Naive thymus-derived CD8-positive, alpha-beta T cell (primary cell): ENCODE measurements at places on chromosomes 16 and 17. TPM values are rescaled to one million over a fixed set of nuclear protein-coding genes. Genes with fewer than 3 reads are reported as not detected.

Gene PSMD3
- 77.1 TPM for total RNA-seq

Gene KRT15
- total RNA-seq = not detected

Gene TMEM100
- not detected for total RNA-seq

Gene ABI3
- total RNA-seq = 16.6 TPM

Gene TPSD1
- total RNA-seq = not detected

Gene HOXB6
- not detected for total RNA-seq

Gene CFAP97D1
- not detected for total RNA-seq

Gene SHCBP1
- total RNA-seq = 1.6 TPM

Gene KCNH4
- total RNA-seq = 0.18 TPM

Gene CDK12
- 113 TPM for total RNA-seq

Gene SLC4A1
- not detected for total RNA-seq

Gene NOD2
- total RNA-seq = 0.49 TPM

Gene ST6GALNAC1
- total RNA-seq = not detected

Gene SBK1
- total RNA-seq = 20.6 TPM

Gene FOXF1
- not detected for total RNA-seq

Gene PAQR4
- 0.60 TPM for total RNA-seq

Gene SLC35B1
- total RNA-seq = 38.8 TPM

Gene TEX14
- 1.1 TPM for total RNA-seq

Gene PYY
- not detected for total RNA-seq

Gene TBC1D3L
- 21.7 TPM for total RNA-seq

Gene OR3A3
- total RNA-seq = not detected

Gene KRTAP3-2
- total RNA-seq = not detected

Gene ENPP7
- 0.29 TPM for total RNA-seq

Gene SLFN13
- total RNA-seq = 17.0 TPM

Gene TBC1D3
- 2.5 TPM for total RNA-seq

Gene ARL5C
- not detected for total RNA-seq

Gene SLC9A5
- total RNA-seq = 2.7 TPM

Gene CCL16
- total RNA-seq = not detected

Gene SDR42E1
- 9.4 TPM for total RNA-seq

Gene SPATA32
- total RNA-seq = 0.47 TPM

Gene HBA2
- not detected for total RNA-seq

Gene KRTAP9-9
- total RNA-seq = not detected

Gene KRTAP4-3
- not detected for total RNA-seq

Gene GAST
- total RNA-seq = not detected

Gene CTRB1
- not detected for total RNA-seq

Gene PTGES3L
- total RNA-seq = 0.49 TPM

Gene WSCD1
- total RNA-seq = not detected

Gene KCNJ2
- not detected for total RNA-seq

Gene TBC1D3H
- total RNA-seq = not detected

Gene CACNG5
- not detected for total RNA-seq

Gene SMPD3
- 0.27 TPM for total RNA-seq

Gene CDH1
- not detected for total RNA-seq

Gene FLYWCH2
- 26.0 TPM for total RNA-seq

Gene TBC1D3I
- 1.4 TPM for total RNA-seq

Gene IGSF6
- 0.69 TPM for total RNA-seq

Gene SLC35G6
- not detected for total RNA-seq

Gene WNT3
- not detected for total RNA-seq

Gene GRB7
- not detected for total RNA-seq

Gene HSD17B1
- 1.4 TPM for total RNA-seq

Gene POLR3K
- 17.1 TPM for total RNA-seq

Gene UBALD1
- total RNA-seq = 27.4 TPM

Gene THRA
- 53.6 TPM for total RNA-seq

Gene NLGN2
- 14.7 TPM for total RNA-seq
